ENCODE measurements at places on chromosomes 6 and 20.

- no peak for DNase-seq
These were observed 939 bp downstream of the TGM3 start for GRCh38 chr20:2296524-2297356.

GRCh38 chr20:52150440-52151258 is 40.9 kb downstream of the ZFP64 start:
- peak; percentile 43 for DNase-seq

DNA sequence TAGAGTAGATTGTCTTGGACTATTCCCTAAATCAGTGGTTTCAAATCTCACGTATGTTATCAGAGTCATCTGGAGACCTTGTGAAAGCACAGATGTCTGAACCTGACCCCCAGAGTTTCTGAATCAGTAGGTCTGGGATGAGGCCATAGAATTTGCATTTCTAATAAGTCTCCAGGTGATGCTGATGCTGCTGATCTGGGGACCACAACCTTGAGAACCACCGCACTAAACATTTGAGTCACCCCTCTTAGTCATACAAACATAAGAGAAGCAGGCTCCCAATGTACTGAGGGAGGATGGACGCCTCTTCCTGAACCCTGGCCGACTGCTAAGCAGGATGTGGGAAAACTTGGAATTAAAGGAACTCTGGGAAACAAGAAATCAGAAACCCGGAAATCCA is 187.8 kb upstream of the PRDM1 start:
- DNase-seq: no peak

DNA sequence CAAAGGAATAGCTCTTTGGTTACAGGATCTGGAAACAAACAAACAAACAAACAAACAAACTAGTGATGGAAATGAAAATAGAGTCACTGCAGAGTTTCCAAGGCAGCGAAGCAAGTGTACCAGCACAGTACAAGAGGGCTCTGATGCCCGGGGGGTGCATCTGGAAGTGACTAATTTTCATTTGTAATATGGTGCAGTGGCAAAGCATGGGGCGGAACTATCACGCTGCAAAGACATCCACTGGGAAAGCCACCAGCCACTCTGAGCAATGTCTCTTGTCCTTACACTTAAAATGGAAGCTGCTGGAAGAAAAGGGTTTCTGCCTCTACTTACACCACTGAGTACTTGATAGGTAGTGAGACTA is 44.4 kb upstream of the NEDD9 start:
- DNase-seq: no peak

DNA sequence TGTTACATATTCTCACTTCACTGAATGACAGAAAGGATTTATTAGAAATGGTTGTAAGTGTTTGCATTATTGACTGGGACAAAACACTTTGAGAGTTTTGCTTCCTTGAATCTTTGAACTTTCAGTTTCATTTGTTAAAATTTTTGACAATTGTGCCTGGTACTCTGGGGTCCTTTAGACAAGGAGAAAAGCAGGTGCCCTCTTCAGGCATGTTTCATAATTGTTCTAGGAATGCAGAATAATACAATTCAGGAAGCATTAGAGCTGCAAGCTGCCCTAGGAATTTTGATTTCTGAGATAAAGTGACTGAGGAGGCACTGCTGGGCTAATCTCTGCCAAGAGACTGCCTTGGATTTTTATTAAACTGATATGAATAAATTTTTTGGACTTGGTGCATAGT is 49.7 kb downstream of the TOP1 start:
- no peak for DNase-seq

DNA sequence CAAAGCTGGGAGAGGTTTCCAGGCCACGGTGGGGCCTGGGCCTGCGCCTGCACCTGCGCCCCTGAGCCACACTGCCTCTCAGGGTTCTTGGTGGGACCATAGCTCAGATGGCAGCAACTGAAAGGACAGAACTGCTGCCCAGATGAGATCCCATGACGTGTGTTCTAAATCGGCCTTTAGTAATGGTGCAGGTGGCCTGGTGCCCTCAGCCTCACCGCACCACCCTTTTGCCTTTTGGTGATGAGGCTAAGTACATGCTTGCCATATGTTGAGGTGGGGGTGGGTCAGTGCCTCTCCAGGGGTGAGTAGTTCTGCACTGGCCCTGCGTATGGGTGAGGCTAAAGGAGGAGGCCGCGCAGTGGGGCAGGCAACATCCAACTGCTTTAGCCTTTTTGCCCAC is 7.4 kb downstream of the PSMG4 start:
- DNase-seq: no peak

DNA sequence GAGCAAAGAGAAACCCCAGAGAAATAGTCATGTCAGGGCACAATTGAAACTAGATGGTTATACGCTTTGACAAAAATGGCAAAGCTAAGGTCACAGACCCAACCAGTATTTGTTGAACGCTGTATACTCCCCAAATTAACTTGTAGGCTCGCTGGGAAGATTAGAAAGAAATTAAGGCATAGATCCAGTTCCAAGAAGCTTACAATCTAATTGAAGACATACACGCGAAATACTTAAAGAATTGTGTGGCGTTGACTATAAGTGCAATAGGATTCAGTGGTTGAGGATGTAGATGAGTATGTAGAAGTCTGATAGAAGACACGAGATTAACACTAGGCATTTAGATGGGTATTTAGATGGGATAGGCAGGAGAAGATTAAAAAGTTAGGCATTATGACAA is 525 bp downstream of the FAM229B start:
- peak; percentile 51 for DNase-seq

DNA sequence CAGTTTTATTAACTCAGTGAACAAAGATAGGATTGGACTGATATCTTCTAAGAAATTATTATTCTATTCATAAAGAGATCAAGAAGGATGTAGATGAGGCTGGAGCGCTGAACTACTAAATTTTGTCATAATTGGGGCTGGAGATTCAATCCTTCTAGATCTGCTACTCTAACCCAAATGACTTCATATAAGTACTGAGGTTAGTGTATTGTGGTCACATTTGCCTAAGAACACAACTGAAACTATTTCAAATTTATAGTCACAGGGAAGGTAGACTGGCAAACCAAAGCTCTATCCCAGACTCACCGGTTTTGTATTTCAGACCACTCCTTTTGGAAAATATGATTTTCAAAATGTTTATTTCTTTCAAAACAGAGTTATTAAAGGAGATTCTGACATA is 96.7 kb downstream of the BMP5 start:
- no peak for DNase-seq

DNA sequence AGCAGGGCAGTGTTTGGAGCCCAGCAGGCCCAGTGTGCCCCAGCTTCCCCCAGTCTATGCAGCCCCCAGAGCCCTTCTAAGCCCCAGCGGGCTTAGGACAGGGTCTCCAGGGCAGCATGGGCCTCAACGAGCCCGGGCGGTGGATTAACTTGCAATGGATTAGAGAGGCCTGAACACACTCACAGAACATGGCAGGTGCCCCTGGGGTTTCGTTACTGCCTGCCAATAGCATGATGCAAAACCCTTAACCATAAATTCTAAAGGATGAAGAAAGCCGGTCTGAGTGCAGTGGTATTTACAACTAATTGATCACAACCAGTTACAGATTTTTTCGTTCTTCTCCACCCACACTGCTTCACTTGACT is 18.9 kb downstream of the ENTPD6 start:
- no peak for DNase-seq

- DNase-seq: no peak
These were observed 26.7 kb upstream of the PDE10A start for GRCh38 chr6:165689699-165690098.

DNA sequence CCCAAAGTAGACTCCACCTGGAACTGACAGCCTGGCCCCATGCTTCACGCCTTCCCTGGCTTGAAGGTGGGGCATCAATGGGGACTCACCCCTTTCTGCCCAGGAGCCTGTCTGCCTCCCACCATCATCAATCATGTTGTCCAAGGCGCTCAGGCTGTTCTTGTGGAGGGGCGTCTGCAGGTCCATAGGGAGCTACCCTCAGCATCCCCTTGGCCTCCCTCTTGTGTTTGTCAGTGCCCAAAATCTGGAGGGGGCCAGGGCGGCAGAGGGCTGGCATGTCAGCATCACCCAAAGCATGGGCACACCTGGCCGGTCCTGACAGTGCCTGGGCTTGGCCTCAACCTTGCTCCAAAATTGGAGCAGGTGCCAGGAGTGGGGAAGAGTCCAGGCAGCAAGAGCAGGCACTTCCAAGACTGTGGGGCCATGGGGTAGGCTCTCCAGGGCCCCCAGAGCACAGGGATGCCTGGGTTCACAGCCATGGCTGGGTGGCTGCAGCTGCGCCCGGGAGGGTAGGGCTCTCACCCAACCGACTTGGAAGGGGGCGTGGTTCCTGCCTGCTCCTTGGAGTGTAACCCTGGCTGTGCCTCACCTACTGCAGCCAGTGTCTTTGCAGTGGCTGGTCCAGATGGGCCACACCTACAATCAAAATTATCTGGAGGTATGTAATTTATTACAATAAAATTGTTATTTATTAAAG is 903.4 kb downstream of the EYS start:
- no peak for DNase-seq
